ENCODE measurements at places on chromosomes 1 and 21.

GRCh38 chr1:198153804-198154203 lies 3.0 kb upstream of the NEK7 start:
- no peak for DNase-seq

DNA sequence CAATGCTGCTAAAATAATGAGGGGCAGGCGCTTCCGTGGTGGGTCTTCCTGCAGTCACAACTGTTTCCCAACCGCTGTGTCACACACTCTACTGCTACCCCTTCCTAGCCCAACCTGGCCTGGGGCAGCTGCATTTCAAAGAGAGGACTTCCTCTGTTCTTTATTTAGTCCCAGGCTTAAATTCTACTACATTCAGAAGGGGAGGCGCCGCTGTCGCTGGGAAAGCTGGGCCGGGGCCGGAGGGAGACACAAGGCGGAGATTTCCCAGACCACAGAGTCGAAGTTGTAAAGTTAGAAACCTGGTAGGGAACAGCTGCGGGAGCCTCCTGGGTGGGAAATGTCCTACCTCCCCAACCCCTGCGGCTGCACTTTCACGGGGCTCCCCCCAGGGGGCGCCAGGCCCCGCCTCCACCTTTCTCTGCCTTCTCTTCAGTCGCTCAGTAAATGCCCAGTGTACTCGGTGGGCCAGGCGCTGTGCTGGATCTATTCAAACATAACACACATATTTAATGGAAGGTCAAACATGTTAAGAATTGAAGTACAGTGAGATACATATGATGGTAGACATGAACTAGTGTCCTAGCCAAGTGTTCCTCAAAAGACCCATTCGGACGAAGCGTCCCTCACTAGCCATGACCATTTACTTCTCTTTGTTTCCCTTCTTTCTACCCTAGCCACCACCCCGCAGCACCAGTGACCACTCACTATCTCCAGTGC lies 23.1 kb downstream of the DYRK3 start:
- peak; percentile 75 for DNase-seq

GRCh38 chr21:21439761-21440160 lies 441.6 kb downstream of the NCAM2 start:
- no peak for DNase-seq

GRCh38 chr1:19441048-19441780 lies 44.1 kb downstream of the CAPZB start:
- no peak for DNase-seq

DNA sequence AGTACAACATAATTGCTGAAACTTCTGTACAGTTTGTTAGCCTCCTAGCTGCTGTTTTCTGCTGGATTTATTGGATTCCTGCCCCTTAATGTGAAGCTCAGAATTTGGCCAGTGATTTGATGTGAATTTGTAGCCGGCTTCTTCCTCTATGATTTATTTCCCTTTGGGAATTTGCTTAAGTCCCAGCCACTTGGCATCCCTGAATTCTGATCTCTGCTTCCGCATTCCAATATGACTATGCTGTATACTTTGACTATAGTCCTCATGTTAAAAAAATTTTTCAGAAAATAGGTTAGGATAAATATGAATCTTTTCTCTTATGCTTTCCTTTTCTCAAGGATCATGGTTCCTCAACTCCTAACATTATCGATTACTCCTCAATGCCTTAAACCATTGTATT lies 12.4 kb upstream of the LRIF1 start:
- no peak for DNase-seq

- DNase-seq = no peak
Measured at GRCh38 chr1:58818976-58819375, 35.1 kb upstream of the JUN start.

DNA sequence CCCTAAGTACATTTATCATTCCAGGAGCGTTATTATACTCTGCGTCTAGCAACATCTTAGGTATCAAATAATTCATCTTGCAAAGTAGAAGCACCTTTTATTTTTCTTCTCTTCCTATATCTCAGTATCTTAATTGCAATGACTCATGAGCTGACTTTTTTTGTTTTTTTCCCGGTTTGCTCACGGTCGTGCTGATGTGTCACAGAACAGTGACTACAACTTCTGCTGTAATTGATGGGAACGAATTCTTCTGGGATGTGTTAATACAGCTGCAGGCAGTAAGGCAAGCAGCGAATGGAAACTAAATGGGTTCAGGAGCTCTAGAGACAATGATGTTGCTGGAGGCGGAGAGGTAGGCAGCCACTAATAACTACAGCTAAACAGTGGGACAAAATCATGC lies 89.8 kb upstream of the TMPRSS15 start:
- peak; percentile 17 for DNase-seq

DNA sequence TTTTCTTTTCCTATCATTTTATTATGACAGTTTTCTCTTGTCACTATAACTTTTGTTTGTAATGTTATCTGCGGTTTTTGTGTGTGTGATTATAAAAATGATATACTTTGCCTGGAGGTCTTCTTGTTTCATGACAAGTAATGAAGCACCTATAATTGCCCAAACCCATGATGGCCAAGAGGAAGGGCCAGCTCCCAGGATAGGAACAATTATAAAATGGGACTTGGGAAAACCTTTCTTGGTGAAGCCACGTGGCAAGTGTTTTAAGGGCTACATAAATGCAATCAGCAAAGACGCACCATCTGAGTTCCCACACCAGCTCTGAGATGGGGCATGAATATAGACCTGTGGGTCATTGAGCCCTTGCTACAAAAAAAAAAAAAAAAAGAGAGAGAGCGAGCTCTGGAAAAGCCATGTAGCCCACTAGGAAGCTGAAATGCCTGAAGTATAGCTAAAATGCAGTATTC lies 462.6 kb upstream of the RUNX1 start:
- no peak for DNase-seq

- DNase-seq = no peak
Measured at GRCh38 chr1:69702085-69702484, 134.4 kb downstream of the LRRC7 start.

- no peak for DNase-seq
Measured at GRCh38 chr1:189970331-189971230, 507.1 kb downstream of the BRINP3 start.

DNA sequence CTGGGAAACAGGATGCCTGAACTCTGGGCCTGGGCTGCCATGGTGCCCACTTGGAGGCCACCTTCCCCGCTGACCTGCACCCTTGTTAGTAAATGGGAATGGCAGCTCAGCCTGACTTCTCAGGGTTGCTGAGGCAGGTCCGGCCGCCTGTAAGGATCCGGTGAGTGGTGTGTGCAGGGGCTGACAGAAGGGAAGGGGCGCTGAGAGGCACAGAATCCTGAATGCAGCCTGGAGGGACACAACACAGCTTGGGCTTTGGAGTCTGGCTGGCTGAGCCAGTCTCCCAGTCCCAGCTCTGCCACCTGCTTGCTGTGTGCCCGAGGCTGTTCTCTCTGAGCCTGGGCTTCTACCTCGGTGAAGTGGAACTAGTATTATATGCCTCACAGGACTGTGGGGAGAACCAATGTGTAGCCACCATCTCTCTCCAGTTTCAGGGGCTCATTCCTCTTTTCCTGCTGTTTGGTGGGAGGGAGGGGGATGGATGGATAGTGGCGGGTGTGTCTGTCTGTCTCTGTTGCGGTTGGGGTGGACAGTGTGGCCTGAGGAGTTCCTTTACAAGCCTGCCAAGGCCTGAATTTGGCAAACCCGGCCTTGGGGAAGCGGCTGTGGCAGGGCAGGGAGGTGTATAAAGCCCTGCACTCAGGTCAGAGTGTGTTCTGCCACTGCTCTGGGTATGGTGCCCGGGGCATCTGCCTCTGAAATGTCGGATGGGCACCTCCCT lies 18.0 kb downstream of the ADORA1 start:
- no peak for DNase-seq

DNA sequence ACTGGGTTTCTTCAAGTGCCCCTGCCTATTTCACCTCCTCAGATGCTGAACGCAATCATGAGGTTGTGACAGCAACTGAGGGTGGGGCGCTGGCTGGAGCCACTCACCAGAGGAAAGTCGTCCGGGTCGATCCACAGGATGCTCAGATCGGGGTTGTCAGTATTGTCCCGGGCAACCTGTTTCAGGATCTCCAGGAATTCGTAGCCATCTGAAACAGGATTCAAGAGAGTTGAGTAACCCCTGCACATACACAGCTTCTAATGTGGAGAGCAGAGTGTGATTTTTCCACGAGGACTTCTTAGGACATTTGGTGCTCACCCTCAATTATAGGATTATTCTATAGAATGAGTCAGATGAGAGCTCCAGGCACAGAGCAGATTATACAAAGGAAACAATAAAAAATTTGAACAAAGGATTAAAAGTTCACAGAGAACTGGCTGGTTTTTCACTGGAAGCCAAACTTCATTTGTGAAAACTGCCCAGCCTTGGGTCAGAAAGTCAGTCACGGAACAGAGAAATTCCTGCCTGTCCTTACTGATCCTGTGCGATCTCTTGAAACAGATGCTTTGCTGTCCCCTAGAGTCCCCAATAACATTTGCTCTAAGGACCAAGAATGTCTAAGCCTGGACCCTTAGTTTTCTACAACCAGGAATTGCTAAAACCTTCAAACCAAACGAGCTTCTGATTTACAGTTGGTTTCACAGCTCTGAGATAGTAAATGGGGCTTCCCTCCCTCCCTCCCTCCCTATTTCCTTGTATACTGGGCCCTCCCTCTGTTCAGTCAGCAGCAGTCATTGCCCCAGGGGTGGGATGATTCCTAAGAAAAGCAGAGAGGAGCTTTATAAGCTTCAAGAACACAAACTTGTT lies 63.2 kb downstream of the CASQ2 start:
- no peak for DNase-seq

DNA sequence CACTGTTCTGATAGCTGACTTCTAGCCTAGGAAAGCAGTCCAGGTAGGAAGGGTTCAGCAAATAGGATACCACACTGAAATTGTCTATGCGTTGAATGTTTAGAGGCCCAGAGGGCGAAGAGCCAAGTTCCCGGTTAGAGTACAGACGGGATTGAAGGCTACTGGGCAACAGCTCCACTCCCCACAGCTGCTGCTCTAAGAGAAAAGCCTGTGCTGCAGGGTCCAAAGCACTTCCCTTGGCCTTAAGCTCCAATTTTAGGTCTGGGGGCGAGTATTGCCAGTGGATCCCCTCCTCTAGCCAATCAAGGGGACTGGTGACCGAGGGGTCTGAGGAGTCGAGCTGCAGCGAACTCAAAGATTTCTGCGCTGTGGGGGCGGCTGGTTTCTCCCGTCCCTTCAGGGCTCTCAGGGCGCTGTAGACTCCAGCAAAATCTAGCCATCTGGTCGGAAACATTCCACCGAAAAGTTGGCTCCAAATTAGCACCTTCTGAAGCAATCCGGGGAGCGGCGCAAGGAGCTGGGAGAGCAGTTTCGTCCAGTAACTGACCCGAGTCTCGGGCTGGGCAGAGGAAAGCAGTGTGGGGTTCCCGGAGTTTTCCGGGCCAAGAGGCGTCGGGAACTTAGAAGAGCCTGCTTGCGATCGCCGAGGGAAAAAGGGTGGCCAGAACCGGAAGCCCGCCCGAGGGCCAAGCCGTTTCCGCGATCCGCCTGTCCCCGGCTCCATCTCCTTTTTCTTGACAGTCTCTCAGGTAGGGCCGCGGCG lies 748 bp downstream of the PPP1R15B start:
- no peak for DNase-seq

GRCh38 chr21:43944757-43945156 lies 67.4 kb upstream of the TRAPPC10 start:
- no peak for DNase-seq

Measured in retina (tissue), 1 donor.